ENCODE measurements at places on chromosomes 1 and 21.

DNA sequence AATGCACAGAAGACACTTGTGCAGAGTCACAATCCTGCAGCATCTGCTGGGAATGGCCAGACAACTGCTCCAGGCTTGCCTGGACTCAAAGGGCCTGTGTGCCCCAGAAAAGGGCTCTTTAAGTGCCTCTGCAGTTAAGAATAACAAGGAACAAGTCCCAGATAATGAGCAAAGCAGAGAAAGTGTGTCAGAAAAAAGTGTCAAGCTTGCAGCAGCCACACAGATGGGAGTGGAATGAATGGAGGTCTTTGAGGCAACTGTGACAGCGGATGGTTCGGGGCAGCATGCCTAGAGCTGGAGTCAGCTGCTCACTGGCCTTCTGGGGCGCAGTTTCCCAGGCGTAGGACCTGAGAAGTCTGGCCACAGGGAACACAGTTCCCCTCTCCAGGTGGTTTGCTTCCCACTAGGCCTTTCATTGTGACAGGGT lies 5.1 kb downstream of the PARP1 start:
- DNase-seq: no peak

DNA sequence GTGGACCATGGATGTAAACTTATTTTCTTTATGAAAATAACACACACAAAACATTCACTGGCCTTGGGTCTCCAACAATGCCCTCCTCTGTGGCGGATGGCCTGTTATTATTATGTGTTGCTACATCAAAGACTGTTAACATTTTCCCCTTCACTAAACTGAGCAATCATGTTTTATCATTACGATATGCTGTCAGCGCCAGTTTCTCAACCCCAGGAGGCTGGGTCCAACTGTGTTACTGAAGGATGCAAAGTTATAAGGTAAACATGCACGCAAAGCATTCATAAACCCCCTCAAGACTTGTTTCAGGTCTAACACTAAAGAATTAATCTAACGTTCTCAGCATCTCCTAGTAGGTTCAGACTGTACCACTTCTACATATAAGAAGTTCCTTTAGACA lies 6.0 kb upstream of the DUSP10 start:
- DNase-seq: no peak

- DNase-seq: peak; percentile 67
Observed at GRCh38 chr1:2194319-2194897, at the start of gene FAAP20. TSS of gene FAAP20 (minus strand) at chr1:2194772. CDS start at chr1:2194749, 23 bp downstream.

DNA sequence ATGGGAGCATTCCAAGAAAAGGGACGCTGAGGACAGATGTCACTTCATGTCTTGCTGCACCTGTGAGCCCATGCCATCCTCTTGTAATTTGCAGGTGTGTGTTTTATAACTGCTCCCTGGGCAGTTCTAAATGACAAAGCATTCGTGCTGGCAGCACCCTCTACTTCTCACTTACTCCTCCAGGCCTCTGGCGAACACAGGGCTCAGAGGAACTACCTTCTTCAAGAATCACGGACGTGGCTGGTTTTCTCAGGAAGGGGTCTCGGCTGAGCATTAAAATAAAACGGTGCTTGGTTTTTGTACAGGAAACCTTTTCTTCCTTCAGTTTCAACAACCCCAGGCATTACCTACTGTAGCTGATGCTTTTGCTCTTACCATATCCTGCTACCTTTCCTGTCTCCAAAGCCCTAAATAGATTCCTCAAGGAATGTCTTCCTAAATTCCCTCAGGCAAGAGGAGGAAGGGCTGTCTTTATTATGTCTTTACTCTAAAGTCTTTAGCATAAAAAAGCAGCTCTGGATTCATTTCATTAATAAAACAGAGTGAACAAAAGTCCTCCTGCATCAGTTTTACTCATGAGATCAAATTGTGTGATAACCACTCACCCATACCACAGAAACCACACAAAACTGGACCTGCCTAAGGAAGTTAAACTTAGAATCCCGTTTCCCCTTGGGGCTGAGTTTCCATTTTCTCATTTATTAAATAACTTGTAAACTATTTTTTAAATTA lies 79.0 kb upstream of the MAP10 start:
- DNase-seq: peak; percentile 49

GRCh38 chr21:38306433-38307141 lies 49.8 kb downstream of the KCNJ15 start:
- DNase-seq: no peak

DNA sequence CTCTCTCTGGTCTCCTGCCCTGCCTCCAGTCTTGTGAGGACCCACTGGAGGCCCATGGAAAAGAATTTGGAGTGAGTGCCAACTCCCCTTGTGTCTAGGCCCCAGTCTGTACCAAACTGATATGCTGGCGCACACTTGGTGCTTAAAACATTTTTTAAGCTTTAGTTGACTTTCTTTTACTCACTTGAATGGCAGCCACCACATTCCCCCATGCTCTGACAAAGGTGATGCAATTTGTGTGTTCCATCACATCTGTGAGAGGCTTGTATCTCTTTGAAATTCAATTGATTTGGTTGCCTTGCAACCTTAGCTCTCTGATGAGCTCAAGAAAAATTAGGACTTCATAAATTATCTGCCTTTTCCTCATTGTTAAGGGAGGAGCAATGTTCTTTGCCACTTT lies 30.5 kb upstream of the WDTC1 start:
- DNase-seq: no peak

DNA sequence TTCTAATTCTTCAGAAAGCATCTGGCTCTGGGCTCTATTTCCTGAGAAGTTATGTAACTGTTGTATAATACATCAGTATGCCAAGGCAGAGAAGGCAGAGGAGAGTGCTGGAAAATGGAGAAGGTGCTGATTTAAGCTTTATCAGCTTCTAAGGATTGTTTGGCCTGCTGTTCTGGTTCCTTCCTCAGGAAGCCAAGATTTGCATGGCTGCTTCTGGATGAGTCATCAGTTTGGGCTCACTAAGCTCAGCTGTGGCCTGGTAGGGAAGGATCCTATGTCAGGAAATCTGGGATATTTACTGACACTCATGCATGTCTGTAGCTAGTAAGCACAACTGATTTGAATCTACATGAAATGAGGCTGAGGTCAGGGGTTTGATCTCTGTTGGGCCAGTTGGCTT lies 73.2 kb upstream of the ADGRL4 start:
- DNase-seq: no peak

DNA sequence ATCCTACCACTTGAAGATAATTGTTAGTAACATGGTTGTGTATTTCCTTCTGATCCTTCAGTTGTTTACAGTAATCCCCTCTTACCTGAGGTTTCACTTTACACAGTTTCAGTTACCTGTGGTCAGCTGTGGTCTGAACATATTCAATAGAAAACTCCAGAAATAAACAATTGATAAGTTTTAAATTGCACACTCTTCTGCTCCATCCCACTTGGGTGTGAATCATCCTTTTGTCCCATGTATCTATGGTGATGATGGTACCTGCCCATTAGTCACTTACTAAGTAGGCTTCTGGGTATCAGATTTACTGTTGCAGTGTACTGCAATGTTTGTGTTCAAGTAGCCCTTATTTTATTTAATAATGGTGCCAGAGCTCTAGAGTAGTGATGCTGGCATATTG lies 62.5 kb downstream of the OSBPL9 start:
- no peak for DNase-seq

DNA sequence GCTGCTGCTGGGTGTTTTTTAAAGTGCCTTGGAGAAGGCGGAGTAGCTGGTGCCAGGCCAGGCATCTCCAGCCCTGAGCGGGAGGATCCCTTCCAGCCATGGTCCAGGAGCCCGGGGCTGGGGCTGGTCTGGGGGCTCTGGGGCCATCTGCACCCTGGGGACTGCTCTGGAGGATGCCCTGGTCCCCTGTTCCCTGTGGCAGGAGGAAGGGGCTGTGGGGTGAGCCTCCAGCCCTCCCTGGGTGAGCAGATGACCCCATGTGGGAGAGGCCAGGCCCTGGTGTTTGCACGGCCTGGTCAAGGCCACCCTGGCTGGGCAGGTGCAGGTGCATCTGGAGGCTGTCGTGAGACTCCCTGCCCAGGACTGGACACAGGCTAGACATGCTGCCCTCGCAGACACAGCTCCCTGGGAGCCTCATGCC lies 56.7 kb downstream of the SLX9 start:
- DNase-seq: no peak

DNA sequence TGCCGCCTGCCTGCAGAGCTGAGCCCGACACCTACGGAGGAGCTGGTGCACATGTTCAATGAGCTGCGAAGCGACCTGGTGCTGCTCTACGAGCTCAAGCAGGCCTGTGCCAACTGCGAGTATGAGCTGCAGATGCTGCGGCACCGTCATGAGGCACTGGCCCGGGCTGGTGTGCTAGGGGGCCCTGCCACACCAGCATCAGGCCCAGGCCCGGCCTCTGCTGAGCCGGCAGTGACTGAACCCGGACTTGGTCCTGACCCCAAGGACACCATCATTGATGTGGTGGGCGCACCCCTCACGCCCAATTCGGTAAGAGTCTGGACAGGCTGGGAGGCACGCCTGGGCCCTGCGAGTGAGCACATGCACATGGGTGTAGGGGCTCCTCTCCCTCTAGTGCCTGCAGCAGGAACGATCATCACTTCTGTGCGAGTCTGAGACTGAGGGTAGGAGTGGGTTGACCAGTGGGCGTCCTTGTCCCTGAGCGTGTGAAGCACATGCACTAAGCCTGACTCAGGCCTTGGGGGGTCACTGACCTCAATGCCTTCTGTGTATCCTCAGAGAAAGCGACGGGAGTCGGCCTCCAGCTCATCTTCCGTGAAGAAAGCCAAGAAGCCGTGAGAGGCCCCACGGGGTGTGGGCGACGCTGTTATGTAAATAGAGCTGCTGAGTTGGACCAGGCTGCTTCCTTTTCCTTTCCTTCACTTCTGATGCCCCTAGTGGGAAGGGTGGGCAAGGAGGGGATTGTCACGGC lies 6.9 kb downstream of the DMAP1 start:
- DNase-seq: no peak

- DNase-seq: peak; percentile 68
Observed at GRCh38 chr1:152013664-152014237, 20.1 kb upstream of the S100A10 start.

DNA sequence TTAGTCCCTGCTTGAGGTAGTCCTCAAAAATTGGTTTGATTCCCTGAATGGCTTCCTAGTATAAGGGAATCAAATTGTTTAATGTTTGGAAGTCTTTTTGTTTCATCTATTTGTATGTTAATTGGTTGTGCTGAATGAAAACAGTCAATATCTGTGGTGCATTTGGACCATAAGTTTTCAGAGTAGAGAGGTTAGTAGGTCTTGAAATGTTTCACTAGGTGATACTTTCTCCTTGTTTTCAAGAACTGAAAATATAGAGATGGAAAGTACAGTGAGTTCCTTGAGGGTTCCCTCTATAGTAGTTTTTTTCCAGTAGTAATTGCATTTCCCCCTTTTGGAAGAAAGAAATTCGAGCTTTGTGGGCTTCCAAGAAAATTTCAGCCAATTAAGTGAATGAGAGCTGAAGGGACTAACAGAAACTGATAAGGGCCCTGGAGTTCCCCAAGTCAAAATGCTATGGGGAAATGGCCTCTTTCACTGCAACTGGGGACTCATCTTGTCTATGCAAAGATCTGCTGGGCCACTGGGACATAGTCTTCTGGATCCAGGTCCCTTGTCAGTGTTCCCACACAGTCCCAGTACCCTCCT lies 18.6 kb upstream of the CEP350 start:
- no peak for DNase-seq

DNA sequence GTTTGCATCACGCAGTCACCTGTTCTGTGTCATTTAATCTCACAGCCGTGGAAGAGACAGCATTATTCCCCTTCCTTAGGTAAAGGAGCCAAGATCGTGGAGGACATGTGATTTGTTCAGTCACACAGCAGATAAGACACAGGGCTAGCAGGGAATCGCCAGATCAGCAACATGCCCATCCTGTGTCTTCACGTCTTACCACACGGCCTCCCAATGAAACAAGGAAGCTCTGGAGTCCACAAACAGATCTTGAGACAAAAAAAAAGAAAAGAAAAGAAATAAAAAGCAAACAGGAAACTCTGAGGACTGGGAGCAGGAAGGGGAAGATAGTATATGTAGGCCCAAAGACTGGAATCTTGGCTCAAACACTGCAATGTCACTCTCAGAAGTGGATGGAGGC lies 155.3 kb downstream of the ADSS2 start:
- no peak for DNase-seq

GRCh38 chr1:222709700-222710153 lies 2.6 kb downstream of the AIDA start:
- DNase-seq: no peak

GRCh38 chr1:67648582-67649326 lies 36.2 kb upstream of the GADD45A start:
- no peak for DNase-seq

- no peak for DNase-seq
Observed at GRCh38 chr1:116064616-116065015, 46.6 kb upstream of the MAB21L3 start.

DNA sequence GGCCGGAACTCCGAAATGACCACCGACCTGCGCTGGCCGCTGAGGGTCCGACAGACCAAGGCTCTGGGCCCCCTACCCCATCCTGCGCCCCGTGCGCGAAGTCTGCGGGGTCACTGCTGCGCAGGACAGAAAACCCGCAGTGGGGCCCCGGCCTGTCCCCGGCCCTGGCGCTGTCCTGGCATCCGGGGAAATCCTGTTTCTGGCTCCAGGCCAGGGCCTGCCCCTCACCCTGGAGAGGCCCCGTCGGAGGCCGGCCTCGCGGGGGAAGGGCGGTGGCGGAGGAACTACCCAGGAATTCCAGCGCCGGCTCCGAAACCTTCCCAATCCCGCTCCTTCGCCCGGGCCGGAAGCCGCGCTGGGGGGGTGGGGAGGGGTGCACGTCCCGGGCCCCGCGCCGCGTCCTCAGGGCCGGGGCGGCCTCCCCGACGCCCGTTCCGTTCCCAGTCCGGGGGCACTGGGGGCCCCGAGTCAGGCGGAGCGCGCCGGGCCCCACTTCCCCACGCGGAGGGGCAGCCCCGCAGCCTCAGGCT lies 77.0 kb downstream of the MORN1 start:
- peak; percentile 88 for DNase-seq

DNA sequence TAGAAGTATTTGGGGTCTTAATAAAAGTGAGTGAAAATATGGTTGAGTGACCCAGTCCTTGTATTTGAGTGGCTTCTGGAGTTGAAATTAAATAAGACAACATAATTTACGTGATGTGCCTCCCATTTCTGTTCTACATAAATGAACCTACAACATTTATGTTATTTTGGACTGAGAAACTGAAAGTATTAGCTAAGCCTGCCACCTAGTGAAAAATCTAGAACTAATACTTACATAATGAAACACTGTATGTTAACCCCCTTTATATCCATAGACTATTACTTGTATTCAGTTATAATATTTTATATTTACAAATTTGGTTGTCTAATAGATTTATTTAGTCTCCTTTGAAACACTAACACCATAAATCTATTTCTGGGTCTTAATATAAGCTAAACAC lies 298.9 kb downstream of the KCNT2 start:
- no peak for DNase-seq

DNA sequence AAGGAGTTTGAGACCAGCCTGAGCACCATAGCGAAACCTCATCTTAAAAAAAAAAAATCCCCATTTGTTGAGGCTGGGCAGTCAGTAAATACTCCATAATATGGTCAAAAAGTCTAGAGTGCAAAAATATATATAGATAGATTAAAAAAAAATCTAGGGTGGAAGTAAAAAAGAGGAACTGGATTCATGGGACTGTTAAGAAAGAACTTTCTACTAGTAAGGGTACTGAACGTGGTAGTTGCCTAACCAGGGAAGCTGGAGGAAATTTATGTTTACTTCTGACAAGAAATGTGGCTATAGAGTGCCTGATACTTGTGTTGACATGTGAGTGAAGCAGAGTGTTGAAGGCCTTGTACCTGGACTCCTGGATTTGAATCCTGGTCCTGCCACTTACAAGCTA lies 265.9 kb upstream of the FAM78B start:
- DNase-seq: no peak

GRCh38 chr1:53755874-53756273 lies 16.9 kb upstream of the GLIS1 start:
- no peak for DNase-seq
